ENCODE measurements at places on chromosomes 5 and 9.

GRCh38 chr5:161094411-161094810 is 242.4 kb upstream of the ATP10B start:
- peak; percentile 13 for DNase-seq

DNA sequence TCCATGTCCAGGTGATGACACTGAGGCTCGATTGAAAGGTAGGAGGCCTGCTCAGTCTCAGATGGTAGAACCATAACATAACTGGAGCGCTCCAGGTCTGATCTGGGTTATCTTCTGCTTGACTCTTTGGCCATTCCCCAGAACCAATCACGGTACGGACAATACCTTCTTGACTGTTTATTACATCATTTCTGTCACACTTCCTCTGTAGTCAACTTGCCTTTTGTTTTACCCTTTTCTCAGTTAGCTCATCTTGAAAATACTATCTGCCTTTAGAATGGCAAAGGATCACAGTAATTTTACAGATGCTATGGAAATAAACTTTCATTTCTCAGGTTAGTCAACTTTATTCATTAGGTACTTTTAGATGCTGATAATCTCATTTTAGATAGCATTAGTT is 22.4 kb downstream of the GLRA1 start:
- no peak for DNase-seq

DNA sequence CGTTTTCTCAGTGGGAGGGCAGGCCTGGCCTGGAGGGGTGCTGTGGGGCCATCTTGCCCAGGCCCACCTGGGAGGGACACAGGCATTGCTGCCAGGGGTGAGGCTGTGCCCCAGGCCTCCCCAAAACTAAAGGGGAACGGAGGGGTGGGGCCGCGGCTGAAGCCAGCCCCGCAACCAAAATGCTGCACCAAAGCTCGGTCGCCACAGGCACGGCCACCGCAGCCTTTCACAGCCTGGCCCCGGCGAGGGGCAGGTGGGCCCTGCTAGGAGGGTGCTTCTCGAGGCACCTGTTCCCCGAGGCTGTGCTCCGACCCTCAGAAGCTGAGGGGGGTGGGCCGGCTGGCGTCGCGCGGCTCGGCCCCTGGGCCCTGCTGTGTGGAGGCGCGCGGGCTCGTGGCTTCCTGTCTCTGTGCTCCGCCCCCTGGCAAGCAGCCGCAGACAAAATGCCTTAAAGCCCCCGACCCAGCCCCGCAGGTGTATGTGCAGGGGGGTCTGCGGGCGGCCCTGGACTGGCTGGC is 57.6 kb downstream of the JAK2 start:
- no peak for DNase-seq

DNA sequence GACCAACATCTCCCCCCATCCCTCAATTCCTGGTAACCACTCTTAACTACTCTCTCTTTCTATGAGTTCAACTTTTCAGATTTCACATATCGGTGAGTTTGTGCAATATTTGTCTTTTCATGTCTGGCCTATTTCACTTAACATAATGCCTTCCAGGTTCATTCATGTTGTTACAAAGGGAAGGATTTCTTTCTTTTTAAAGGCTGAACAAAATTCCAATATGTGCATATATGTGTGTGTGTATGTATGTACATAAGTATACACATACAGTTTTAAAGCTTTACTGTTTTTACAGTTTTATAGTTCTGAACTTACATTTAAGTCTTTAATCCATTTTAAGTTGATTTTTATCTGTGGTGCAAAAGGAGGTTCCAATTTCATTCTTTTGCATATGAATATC is 130.7 kb downstream of the SV2C start:
- no peak for DNase-seq

- no peak for DNase-seq
These were observed 27.0 kb upstream of the C9orf72 start for GRCh38 chr9:27600256-27600655.

- peak; percentile 21 for DNase-seq
These were observed 114.1 kb downstream of the MLLT3 start for GRCh38 chr9:20508242-20508641.

DNA sequence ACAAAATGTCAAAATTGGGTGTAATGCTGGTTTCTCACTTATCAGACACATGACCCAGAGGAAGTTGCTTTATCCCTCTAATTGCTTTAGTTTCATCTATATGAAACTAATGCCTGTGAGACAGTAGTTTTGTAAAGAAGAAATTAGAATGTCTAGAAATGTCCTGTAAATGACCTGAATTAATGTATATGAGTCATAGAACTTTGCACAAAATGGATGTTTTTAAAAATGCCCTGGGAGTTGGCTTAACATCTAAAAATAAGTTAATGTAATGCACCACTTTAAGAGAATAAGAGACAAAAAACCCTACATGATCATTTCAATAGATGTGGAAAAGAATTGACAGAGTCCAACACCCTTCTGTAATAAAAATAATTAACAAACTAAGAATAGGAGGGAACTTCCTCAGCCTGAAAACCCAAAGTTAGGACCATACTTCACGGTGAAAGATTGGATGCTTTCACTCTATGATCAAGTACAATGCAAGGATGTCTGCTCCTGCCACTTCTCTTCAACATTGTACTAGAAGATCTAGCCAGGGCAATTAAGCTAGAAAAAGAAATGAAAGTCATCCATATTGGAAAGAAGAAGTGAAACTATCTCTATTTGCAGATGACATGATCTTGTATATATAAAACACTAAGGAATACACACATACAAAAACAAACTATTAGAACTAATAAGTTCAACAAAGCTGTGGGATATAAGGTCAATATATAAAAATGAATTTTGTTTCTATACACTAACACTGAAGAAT is 117.9 kb downstream of the MELK start:
- no peak for DNase-seq

GRCh38 chr9:134698111-134698510 is 56.5 kb downstream of the COL5A1 start:
- no peak for DNase-seq

GRCh38 chr9:76037587-76038225 is 147.2 kb downstream of the PCSK5 start:
- no peak for DNase-seq

DNA sequence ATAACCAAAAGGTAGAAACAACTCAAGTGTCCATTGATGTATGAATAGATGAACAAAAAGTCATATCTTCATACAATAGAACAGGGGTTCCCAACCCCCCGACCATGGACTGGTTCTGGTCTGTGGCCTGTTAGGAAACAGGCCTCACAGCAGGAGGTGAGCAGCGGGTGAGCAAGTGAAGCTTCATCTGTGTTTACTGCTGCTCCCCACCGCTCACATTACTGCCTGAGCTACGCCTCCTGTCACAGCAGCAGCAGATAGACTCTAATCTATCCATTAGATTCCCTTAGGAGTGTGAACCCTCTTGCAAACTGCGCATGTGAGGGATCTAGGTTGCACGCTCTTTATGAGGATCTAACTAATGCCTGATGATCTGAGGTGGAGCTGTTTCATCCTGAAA is 478.0 kb downstream of the BRINP1 start:
- no peak for DNase-seq

GRCh38 chr9:116318468-116319374 is 165.1 kb downstream of the PAPPA start:
- peak; percentile 91 for DNase-seq

Data from choroid plexus epithelial cell (primary cell).